ENCODE measurements at places on chromosomes 12 and 14.

DNA sequence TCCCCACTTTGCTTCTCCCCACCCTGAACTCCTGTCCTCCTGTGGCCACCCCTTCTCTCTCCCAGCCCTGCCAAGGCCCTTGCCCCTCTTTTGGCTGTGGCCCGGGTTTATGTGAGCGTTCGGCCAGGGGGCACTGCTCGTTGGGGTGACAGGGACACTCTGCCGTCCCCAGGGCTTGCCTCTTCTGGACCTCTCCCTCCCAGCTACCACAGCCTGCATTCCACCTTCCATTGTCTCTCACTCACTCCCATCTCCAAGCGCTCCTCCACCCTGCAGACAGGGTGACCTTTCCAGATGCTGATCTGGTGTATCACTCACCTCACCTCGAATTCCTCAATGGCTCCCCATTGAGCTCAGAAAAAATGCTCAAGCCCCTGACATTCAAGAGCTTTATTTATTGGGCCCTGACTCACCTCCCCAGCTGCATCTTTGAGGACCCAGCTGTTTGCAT is 1.4 kb downstream of the SERPINA9 start:
- DNase-seq: no peak

DNA sequence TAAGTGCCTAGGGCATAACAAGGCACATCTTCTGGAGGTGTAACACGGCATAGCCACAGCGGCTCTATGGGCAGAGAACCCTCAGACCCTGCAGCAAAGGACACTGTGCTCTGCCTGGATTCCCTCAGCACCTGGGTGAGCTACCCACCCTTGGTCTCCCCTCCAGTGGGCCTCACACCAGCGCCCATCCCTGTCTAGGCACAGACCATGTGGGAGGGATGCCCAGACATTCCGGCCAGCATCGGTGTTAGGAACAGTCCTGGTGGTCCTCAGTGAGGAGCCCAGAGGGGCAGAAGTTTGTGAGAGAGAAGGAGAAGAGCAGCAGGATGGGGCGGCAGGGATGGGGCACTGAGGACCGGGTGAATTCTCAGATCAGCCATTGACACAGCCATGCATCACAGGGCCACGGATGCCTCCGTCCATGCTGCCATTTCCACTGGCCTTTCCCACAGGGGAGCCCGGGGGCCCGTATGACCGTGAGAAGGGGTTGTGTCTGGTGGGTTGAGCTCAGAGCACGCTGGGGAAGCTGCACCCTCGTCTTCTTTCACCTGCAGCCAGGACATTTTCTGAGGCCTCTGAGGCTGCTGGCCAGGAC is 282.7 kb upstream of the SFSWAP start:
- no peak for DNase-seq

- no peak for DNase-seq
Observed at GRCh38 chr14:35385042-35385839, 19.3 kb downstream of the NFKBIA start.

- no peak for DNase-seq
Observed at GRCh38 chr12:53195516-53196420, 11.3 kb downstream of the ITGB7 start.

DNA sequence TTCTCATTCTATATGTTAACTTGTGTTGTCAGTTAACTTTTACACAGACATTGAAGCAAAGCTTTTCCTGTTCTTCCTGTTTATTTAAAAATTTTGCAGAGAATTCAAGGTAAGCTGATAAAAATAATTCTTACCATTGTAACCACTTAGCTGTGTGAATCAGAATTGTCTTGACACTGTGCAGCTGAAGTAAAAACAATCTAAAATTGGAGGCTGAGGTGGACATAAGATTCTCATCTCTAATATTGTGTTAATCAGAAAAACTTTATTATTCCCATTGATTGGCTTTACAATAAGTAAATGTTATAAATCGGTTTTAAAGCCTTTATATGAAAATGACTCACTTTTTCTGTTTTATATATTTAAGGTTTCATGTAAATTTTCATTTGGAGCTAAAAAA is 240.3 kb upstream of the PLEKHG7 start:
- DNase-seq: no peak

DNA sequence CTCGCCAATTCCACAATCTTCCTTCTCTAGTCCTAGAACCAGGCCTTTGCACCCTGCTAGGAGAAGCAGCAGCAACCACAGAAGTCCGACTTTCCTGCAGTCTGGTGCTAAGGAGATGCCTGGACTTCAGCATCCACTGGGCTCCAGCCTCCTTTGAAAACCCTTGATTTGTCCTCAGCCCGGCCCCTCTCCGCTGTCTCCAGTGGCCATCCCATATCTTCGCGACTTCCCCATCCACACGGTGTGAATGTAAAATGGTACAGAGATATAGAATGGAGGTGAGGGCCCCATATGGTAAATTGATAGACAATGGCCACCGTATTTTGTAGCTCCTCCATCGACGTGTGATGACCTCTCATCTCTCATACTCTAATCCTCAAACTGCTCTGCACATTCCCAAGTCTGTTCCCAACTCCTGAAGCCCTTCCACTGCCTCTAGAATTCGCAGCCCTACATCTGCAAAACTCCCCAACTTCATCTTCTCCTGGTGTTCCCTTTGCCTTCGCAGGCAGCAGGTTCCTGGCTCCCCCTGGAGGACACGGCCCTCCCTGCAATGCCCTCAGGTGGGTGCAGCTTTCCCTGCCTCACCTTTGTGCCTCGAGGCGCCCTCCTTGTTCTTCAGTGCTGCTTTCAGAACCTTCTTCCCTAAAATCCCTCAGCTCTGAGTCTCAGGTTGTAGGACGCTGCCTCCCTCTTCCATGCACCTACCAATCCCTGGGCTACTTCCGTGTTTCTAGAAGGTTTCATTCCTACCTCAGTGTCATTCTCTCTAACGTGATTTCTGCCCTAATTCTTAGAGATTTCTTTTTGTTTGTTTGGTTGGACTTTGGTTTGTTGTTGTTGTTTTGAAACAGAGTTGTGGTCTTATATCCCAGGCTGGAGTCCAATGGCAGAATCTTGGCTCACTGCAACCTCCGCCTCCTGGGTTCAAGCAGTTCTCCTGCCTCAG is 36.7 kb downstream of the TMBIM6 start:
- DNase-seq: peak; percentile 66

- no peak for DNase-seq
Observed at GRCh38 chr14:77221241-77221871, 39.8 kb downstream of the TMEM63C start.

GRCh38 chr12:116200812-116201211 is 76.7 kb downstream of the MED13L start:
- no peak for DNase-seq

DNA sequence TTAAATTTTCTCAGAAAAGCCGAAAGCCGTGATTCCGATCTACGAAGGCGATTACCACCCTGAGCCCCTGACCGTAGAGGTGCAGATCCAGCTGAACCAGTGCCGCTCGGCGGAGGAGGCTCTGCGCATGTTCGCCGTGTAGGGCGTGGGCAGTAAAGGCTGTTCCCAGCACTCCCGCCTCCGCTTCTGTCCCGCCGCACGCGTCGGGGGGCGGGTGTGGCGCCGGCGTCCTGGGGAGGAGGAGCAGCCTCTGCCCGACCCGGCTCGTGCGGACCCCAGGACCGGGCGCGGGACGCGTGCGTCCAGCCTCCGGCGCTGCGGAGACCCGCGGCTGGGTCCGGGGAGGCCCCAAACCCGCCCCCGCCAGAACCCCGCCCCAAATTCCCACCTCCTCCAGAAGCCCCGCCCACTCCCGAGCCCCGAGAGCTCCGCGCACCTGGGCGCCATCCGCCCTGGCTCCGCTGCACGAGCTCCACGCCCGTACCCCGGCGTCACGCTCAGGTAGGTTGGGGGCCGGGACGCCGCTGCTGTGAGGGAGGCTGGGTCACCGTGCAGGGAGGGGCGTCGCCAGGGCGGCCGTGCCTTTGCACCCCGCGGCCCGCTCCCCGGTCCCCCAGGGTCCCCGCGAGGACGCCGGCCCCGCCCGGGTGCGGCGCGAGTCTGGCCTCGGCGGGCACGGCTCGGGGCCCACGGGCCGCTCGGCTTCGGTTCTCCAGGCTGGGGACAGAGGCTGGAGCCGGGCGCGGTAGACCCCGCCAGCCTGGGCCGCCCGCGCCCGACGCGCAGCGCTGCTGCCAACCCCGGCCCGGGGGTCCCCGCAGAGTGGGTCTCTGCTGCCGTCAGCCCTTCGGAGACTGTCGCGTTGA is at the start of gene B3GNT4:
Gene B3GNT4 (plus strand): TSS at position 409 of the 866 bp plus-strand sequence. CDS start 910 bp downstream, outside the sequence.
- DNase-seq: peak; percentile 23

- DNase-seq: no peak
Observed at GRCh38 chr12:69247268-69248018, 8.1 kb downstream of the CPSF6 start.

DNA sequence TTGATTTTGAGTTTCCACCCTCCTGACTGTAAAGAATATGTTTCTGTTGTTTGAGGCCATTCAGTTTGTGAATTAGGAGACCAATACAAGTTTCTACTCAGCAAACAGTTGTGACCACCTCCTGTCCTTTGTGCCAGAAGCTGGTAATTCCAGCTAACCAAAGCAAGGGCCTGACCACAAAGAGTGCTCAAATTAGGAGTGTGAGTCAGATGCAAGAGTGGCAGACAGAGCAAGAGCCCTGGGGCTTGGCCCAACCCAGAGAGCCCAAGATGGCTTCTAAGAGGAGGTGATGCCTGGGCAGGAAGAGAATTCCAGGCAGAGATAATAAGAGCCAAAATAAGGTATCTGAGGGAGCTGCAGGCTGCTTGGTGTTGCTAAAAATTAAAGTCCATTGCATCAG is 77.7 kb upstream of the C14orf132 start:
- no peak for DNase-seq

DNA sequence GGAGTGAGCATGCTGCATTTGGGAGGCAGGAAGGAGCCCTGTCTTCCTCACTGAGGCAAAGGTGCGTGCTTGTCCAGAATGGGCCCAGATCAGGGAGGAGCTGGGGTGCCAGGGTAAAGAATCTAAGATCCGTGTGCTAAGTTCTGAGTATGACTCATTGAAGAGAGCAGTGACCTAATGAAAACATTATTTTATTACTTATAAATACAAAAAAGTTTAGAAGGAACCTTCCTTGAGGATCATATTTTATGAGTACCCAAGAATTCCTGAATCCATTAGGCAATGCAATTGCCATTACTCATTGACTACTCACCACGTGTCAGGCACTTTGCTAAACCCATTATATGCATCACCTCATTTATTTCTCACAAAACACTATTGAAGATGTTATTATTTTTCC is 264.7 kb downstream of the EGLN3 start:
- DNase-seq: no peak

DNA sequence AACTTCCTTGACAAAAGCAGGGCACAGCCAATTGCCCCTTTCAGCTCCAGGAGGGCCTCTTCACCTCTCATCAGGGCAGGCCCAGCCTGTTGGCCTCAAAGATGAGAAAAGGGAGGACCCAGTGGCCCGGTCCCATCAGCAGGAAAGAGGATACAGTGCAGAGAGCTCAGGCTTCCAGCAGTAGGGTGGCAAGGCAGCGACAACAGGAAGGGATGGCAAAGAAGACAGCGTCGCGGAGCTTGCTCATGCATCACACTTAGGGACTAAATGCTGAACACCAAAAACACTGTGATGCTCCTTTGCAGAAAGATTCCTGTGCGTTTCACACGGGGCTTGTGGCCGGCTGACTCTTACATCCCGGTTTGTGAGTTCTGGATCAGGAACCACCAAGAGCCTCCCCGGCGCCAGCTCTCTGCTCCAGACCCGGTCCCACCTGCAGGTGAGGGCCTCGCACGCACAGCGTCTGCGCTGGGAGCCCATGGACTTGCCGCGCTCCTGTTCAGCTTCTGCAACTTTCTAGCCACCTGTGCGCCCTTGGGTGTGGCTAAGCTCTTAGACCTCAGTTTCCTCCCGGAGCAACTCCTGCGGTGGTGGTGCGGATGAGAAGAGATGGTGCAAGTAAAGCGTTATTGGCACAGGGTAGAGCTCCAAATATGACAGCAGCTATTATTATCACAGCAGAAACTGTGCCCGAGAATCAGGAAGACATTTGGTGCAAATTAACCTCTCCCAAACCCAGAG is 15.3 kb upstream of the BCL7A start:
- no peak for DNase-seq

- DNase-seq: no peak
Observed at GRCh38 chr12:87981495-87981894, 47.7 kb downstream of the C12orf50 start.

GRCh38 chr14:50260072-50260471 is 28.7 kb upstream of the SOS2 start:
- DNase-seq: no peak

- no peak for DNase-seq
Observed at GRCh38 chr12:15823360-15824128, 34.4 kb upstream of the EPS8 start.

DNA sequence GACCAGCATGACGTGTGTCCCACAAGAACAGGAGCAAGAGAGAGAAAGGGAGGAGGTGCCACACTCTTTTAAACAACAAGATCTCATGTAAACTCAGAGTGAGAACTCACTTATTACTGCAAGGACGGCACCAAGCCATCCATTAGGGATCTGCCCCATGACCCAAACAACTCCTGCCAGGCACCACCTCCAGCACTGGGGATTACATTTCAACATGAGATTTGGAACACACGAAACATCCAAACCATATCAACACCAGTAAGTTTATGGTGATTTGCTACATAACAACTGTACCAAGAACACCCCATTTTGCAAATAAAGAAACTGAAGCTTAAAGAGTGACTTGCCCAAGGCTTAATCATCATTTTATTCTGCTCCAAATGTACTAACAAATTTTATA is 23.7 kb upstream of the OR6J1 start:
- DNase-seq: no peak

DNA sequence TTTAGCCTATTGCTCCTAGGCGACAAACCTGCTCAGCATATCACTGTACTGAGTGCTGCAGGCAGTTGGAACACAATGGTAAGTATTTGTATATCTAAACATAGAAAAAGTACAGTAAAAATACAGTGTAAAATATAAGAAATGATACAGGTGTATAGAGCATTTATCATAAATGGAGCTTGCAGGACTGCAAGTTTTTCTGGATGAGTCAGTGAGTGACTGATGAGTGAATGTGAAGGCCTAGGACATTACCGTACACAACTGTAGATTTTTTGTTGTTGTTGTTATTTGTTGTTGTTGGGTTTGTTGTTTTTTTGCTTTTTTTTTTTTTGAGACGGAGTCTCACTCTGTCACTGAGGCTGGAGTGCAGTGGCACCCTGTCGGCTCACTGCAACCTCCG is 33.4 kb downstream of the PNMA1 start:
- no peak for DNase-seq

GRCh38 chr12:102869571-102869970 is 47.5 kb downstream of the PAH start:
- no peak for DNase-seq

DNA sequence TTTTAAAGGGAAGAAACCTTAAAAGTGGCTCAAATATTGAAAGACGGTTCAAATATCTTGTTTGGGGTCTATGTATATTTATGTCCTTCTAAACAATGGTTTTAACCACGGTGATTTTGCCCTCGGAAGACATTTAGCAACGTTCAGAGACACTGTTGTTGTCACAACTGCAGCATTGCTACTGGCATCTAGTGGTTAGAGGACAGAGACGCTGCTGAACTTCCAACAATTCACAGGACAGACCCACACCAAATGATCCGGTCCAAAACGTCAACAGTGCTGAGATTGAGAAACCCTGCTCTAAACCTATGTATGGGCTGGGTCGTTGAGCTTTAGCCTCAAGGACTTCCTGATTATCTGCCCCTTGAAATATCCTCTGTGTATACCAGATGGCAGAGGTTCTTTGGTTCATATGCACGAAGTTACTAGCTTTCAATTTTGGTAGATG is 1.7 kb downstream of the ANGEL1 start:
- no peak for DNase-seq

- DNase-seq: peak; percentile 72
Observed at GRCh38 chr14:100285021-100285912, 21.0 kb downstream of the SLC25A29 start.

GRCh38 chr14:91929700-91930099 is 17.8 kb downstream of the FBLN5 start:
- no peak for DNase-seq

- DNase-seq: no peak
Observed at GRCh38 chr14:81247271-81247766, 26.6 kb upstream of the GTF2A1 start.
